ENCODE measurements at places on chromosomes 3 and 15. TPM values are rescaled to one million over a fixed set of nuclear protein-coding genes. Genes with fewer than 3 reads are reported as not detected.

The SLC22A13 gene
- under 0.01 TPM for total RNA-seq

The IQCB1 gene
- total RNA-seq, result 17.0 TPM

The DNAH1 gene
- total RNA-seq, result 1.7 TPM

The ERICH6 gene
- 0.25 TPM for total RNA-seq

The ZPLD1 gene
- under 0.01 TPM for total RNA-seq

Data from temporal lobe (tissue), 4 donors.